ENCODE measurements at places on chromosomes 12 and 14.

GRCh38 chr12:24861766-24862540 lies 86.9 kb downstream of the BCAT1 start:
- no peak for DNase-seq

DNA sequence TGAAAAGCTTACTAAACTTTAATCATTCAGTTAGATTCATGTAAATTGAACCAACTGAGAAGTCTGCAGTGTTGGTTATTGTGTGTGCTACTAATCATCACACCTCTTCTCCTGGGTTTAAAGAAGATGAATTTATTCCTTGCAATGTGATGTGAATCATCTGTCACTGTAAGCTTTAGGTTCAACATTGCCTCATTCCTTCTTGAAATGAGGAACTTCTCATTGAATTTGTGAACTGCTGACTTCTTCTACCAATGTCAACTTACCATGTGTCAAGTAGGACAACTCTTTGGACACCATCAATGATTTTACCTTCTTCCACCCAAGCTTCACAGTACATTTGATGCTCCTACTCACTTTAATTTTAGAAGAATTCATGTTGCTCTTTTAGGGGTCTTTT lies 17.4 kb upstream of the PRB2 start:
- no peak for DNase-seq

DNA sequence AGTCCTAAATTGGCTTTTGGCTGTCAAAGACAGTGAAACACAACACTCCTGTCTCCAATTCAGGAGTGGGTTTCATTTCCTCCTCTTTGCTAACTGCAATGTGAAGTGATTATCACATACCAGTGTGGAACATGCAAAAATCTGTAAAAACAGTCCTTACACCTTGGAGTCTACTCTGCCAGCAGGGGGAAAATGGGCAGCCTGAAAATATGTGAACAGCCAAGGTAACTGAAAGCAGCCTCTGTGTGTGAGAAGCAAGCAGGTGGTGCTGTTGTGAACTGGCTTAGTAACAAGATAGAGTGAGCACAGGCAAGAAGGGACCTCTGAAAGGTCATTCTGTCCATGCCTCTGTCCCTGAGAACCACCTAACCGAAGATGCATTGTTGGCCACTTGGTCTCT lies 6.0 kb downstream of the PRMT8 start:
- DNase-seq, result no peak

- no peak for DNase-seq
These were observed 63.9 kb downstream of the NAV3 start for GRCh38 chr12:77894556-77894955.

DNA sequence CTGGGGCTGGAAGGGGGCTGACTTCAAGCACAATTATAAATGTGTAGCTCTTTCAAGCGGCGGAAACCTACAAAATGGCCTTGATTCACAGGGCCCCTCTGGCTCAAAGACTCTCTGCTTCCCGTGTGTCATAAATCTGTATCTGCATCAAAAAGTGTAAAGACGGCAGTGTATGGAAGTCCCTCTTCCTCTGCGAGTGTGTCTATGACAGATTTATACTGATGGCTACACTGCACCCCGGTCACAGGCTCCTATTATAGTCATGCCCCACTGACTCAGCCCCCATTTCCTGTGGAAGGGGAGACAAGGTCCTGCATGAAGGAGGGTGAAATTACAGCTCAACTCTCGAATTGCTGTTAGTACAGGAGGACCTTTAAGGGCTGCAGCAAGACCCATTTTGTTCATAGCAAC lies 68.6 kb downstream of the HMGA2 start:
- no peak for DNase-seq

GRCh38 chr12:64072916-64073575 lies 149.1 kb downstream of the KICS2 start:
- no peak for DNase-seq

DNA sequence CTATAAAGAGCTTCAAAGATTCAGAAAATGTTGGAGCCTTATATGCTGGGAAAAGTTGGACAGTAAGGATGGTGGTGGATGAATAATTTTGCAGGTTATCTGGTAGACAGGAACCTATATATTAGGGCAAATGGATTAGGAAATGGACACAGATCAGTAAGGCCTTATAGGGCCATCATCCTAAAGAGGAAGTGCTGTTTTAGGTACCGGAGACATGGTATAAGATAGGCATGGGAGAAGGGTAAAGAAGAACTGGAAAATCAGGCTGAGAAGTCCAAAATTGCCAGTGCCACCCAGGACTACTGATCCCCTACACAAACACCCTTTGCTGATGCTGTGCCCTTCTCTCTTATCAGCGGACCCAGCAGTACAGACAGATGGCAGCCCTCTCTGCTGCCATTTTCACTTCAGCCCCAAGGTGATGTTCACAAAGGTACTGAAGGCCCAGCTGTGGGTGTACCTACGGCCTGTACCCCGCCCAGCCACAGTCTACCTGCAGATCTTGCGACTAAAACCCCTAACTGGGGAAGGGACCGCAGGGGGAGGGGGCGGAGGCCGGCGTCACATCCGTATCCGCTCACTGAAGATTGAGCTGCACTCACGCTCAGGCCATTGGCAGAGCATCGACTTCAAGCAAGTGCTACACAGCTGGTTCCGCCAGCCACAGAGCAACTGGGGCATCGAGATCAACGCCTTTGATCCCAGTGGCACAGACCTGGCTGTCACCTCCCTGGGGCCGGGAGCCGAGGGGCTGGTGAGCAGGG lies 5.5 kb downstream of the GDF11 start:
- DNase-seq, result no peak

- no peak for DNase-seq
These were observed 240.5 kb downstream of the C12orf75 start for GRCh38 chr12:105570944-105571343.

- DNase-seq, result no peak
These were observed 1.1 kb downstream of the ARID2 start for GRCh38 chr12:45730348-45731189.

- no peak for DNase-seq
These were observed 119.7 kb downstream of the NTS start for GRCh38 chr12:85993746-85994145.

DNA sequence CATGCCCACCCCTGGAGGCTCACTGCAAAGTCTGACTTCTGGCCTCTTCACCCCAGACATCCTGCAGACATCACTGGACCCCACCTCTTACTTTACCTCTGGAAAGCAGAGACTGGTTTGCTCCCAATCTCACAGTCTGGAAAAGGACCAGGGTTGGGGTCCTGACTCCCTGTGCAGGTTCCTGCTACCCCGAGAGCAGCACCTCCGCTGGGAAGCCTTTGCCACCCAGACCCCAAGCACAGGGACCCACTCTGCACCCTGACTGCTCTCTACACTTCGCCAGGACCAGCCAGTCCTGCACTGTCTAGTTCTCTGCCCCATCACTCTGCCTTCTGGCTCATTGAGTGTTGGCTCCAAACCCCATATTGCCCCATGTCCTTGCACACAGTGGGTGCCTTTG lies 16.0 kb downstream of the FOXN4 start:
- DNase-seq, result no peak
